ENCODE measurements at places on chromosomes 7 and 10.
A peak's percentile ranks its signal among the peaks of the same experiment; 100 is the strongest.

DNA sequence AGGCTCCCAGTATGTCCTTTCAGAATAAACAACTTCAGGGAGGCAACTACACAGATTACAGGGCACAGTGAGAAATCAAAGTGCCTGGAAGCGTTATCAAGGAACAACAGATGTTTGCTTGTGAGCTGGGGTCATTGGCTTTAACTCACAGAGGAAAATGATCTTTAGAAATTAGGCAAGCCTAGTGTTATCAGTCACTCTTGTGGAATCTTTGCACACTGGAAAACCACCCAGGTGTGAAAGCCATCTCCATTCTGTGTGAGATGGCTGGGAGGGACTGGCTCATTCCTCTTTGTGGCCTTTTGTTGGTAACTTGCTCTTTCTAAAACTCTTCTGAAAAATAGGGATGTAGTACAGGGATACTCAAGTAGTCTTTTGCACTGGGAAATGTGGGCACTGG, 716.0 kb downstream of the XPNPEP1 start:
- DNase-seq: no peak

GRCh38 chr10:131728286-131729228, 172.3 kb upstream of the PPP2R2D start:
- no peak for DNase-seq

DNA sequence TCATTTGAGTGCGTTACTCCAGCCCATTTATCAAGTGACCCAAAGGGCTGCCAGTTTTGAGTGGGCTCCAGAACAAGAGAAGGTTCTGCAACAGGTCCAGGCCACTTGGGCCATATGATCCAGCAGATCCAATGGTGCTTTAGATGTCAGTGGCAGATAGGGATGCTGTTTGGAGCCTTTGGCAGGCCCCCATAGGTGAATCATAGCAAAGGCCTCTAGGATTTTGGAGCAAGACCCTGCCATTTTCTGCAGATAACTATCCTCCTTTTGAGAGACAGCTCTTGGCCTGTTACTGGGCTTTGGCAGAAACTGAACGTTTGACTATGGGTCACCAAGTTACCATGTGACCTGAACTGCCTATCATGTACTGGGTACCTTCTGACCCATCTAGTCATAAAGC, 358.8 kb upstream of the SEMA3C start:
- no peak for DNase-seq

DNA sequence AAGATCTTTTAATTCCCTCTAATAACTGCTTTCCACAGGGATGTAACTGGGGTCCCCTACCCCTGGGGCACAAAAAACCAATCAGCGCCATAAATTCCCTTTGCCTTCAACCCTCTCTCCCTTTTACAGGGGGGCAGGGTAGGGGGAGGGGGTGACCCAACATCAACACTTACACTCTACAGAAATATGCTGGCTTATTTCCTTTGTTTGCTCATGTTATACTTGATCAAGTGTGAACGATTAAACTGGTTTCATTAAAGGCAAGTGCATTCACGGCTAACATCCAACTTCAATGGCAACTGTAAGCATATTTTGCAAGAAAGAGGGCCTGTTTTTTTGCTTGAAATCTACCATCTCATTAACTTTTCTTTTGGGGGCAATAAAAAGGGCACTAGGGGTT, 2.9 kb downstream of the CTBP2 start:
- no peak for DNase-seq

GRCh38 chr10:124092860-124093773, at the start of gene CHST15:
TSS of gene CHST15 (minus strand) at chr10:124093598. CDS start at chr10:124046212, 47,386 bp downstream.
- DNase-seq: peak; percentile 33

GRCh38 chr7:93678185-93678584, 103.7 kb upstream of the CALCR start:
- no peak for DNase-seq

- DNase-seq: peak; percentile 70
These were observed 44.1 kb downstream of the GLI3 start for GRCh38 chr7:42192851-42193461.

DNA sequence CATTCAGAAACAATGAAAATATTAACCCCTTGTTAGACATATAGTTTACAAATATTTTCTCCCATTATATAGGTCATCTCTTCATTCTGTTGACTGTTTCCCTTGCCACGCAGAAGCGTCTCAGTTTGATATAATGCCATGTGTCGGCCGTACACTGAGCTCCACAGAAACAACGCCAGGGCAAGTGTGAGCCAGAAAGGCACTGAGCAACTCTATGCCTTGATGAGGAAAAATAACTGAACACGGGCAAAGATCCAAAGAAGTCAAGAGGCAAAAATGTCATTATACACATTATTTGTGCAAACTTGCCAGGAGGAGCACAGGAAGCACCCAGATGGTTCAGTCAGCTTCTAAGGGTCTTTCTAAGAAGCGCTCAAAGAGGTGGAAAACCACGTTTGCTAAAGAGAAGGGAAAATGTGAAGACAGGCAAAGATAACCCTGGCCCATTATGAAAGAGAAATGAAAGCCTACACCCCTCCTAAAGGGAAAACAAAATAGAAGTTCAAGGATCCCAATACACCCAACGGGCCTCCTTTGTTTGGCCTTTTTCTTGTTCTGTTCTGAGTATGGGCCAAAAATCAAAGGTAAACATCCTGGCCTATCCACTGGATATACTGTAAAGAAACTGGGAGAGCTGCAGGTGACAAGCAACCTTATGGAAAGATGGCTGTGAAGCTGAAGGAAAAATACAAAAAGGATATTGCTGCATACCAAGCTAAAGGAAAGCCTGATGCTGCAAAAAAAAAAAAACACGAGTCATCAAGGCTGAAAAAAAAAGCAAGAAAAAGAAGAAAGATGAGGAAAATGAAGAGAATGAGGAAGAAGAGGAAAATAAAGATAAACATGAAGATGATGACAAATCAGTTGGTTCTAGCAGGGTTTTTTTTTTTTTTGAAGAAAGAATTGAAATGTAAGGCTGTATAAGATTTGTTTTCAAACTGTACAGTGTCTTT, 15.5 kb downstream of the ARHGAP12 start:
- DNase-seq: peak; percentile 46

DNA sequence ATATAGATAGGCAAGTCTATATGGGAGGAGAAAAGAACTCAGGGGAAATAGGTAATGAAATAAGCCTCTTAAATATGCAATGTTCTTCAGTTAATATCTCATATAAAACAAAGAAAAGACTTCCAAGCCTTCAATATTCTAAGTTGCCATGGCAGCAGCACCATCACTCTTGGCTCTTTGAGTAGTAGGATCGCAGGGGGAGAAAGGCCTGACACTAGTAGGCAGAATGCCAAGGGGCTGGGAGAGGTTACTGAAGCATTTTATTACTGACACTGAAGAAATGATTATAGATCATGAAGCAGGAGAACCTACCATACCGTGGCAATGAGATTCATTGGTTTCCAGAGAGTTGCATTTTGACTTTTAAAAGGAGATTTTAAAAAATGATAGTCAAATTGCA, 193.9 kb downstream of the NXPH1 start:
- DNase-seq: no peak

GRCh38 chr7:20738518-20739481, 47.9 kb downstream of the SP8 start:
- DNase-seq: no peak

- no peak for DNase-seq
These were observed 2.0 kb downstream of the ZNF775 start for GRCh38 chr7:150381096-150381495.

DNA sequence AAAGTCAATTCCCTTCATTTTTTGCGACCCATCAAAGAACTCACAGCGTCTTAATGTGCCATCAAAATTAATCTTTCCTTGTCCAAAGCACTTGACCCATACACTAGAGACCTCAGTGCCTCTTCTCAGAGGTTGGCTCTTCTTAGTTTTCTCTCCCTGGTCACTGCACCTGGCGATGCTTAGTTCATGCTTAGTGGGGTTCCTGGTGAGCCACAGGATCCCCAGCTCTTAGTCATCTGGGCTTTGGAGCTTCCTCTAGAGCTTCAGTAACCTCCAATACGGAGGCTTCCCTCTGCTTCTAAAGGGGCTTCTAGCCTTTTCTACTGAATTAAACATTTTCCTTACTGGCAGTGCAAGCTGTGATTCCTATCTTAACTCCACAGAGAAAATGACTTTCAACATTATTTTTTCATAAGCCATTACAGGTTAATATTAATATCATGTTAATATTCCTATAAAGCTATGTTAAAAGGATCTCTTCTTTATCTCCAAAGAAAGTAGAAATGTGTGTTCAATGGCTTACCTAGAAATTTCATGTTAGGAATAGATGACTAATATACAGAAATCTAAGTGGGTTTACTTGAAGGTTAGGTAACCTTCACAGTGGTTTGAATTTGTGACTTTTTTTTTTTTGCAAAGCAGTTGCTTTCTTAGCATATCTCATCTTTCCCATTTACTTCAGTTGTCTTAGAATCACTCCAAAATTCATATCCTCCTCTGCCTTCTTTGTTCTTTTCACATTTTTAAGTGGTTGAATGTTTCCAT, 295.2 kb downstream of the CAMK1D start:
- DNase-seq: no peak

GRCh38 chr7:69108097-69108496, 490.2 kb upstream of the AUTS2 start:
- no peak for DNase-seq

DNA sequence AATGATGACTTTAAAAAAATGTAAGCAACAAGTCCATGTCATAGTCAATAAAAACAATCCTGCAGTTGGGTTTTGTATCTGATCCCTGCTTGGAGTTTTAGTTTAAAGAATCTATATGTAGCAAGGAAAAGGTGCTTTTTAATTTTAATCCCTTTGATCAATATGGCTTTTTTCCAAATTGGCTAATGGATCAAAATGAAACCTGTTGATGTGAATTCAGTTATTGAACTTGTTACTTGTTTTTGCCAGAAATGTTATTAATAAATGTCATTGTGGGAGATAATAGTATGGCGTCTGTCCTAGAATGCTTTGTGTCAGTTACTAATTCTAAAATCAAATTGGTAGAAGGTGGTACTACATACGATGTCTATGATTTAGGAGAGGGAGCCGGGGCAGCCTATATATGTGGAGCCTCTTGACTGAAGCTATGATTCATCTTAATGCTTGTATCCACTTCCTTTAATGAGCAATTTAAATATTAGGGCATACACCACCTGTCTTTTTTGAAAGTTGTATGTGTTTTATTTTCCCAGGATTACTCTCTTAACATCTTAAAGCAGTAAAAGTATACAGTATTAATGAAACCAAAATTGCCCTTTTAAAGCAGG, 10.3 kb upstream of the PBLD start:
- no peak for DNase-seq

GRCh38 chr10:26423722-26424121, 14.4 kb upstream of the APBB1IP start:
- DNase-seq: no peak

GRCh38 chr10:4234661-4235060, 449.7 kb upstream of the KLF6 start:
- DNase-seq: no peak

DNA sequence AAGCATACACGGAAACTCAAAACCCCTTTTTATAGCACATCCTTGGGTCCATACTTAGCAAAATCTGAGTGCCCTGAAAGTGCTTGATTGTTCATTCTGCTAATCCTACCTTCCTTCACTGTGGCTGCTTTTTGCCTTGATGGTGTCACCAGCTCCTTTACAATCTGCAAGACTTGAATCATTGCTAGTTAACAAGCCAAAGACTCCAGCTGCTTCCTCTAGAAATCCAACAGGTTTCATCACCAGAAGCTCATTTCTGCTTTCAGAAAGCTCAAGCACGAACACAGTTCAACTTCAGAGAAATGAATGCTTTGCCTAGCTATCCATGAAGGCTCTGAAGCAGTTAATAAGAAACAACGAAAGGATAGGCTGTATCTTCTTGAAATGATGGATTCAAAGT, 38.0 kb downstream of the USP6NL start:
- peak; percentile 39 for DNase-seq

DNA sequence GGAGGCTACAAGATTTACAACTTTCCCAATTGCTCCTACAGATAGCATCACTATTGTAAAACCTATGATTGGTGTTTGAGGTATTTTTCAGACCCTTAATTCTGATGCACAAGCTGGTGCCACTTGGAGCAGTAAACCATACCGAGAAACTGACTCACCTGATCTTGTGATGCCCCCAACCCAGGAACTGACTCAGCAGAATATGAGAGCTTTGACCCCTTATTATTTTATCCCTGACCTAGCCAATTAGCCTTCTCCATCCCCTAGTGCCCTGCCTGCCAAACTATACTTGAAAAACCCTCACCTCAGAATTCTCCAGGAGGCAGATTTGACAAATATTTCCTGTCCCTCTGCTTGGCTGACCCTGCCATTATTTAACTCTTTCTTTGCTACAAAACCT, 585.9 kb upstream of the GHITM start:
- no peak for DNase-seq

DNA sequence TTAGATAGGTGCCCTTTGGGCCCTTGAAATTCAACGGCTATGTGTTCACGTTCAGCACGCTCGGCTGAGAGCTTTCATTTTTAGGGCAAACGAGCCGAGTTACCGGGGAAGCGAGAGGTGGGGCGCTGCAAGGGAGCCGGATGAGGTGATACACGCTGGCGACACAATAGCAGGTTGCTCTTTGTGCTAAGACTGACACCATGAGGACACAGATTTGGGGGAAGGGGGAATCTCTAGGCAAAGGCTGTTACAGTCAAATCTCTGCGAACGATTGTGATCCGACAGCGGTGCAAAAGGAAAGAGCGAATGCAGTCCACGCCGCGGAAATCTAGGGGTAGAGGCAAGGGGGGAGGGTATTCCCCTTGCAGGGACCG, 667 bp downstream of the KLLN start:
- no peak for DNase-seq

DNA sequence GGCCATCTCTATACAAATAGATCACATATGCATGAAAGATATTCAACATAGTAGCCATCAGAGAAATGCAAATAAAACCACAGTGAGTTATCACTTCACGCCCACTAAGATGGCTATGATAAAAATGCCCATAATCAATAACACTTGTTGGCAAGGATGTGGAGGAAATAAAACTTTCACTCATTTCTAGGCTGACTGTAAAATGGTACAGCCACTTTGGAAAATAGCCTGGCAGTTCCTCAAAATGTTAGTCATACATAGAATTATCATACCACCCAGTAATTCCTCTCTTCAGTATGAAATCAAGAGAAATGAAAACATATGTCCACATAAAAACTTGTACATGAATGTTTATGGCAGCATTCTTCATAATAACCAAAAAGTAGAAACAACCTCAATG, 324.9 kb downstream of the LRRTM3 start:
- DNase-seq: no peak

All from fibroblast of upper back skin (primary cell).